Sciatic nerve (tissue), 2 donors: ENCODE measurements at places on chromosomes 11 and 22.

DNA sequence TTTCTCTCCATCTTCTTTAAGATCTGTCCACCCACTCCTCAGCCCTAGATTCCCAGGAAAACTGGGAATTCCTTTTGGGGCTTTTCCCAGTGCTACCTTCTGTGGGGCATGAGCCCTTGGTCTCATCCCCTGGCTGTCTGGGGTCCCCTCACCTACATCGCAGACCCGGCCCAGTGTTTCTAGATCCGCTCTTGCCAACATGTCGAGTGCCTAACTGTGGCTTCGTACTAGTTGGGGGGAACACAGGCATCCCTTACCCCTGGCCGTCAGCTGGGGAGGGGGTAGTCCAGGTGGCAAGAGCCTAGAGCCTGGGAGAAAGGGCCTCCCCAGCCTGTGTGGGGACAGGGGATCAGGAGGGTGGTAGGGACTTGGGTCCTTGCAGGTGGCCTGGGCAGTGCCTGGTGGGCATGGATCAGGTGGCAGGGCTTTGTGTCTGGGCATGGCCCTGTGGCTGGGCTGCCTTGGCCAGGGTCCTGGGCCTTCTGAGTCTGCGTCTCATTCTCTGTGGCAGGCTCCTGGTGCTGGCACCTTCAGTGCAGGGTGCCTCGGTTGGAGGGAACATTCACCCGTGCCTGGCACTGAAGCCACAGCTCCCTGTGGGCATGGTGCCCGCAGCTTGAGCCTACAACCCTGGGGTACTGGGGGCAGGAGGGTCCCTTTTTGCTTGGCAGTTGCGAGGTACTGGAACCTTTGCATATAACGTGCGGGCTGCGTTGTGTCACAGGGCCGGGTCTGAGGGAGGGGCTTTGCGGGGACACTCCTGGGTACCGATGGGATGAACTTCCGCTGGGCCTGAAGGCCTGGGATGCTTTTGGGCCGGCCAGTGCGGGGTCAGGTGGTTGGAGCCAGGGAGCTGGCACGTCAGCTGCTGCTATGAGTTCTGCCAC, 4.1 kb downstream of the KCNQ1 start:
- DNase-seq: no peak

DNA sequence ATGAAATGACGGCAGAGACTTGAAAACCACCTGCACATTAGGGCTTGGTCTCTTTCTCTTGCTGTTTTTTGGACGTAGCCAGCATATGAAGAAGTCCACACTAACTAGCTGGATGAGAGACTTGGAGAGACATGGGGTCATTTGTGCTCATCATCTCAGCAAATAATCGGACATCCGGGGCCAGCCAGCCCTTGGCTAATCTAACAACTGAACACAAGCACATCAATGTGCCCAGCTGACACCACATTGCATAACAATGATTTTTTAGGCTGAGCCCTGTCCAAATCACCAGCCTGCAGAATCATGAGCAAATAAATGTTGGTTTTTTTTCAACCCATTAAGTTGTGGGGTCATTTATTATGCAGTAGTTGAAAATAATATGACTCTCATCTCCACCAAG, 460.3 kb upstream of the LARGE1 start:
- DNase-seq: no peak

GRCh38 chr11:38384568-38384967, 1786.5 kb upstream of the RAG2 start:
- DNase-seq: no peak

GRCh38 chr22:27881421-27881820, 37.6 kb downstream of the PITPNB start:
- no peak for DNase-seq

DNA sequence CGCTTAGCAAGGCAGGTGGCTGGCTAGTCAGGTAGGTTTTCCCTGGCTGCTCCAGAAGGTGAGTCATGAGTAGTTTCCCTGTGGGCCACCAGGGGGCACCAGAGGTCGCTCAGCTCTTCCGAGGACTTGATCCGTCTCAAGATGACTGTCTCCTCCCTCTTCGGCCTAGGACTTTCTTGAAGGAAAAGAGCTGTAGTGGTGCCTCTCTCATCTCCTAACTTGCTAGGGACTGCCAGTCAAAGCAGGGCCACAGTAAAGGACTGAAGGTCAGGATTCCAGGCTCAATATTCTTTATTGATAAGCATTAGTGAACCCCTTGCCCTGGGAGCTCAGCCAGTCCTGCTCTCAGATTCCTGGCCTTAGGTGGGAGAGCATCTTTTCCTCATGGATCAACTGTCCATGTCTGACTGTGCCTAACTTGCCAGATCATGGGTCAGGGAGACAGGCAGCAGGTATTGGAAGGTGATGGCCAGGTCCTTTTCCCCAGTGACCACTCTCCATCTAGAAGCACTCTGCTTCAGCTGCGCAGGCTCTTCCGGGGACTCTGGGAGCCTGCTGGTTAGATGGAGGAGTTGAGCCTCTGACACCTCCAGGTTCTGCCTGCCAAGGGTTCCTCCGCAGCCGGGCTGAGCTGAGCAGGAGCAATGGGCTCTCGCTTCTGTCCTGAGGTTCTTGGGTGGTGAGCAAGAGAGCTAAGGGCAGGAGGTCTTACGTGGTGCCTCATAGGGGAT, 1.9 kb downstream of the POLD4 start:
- peak; percentile 77 for DNase-seq

DNA sequence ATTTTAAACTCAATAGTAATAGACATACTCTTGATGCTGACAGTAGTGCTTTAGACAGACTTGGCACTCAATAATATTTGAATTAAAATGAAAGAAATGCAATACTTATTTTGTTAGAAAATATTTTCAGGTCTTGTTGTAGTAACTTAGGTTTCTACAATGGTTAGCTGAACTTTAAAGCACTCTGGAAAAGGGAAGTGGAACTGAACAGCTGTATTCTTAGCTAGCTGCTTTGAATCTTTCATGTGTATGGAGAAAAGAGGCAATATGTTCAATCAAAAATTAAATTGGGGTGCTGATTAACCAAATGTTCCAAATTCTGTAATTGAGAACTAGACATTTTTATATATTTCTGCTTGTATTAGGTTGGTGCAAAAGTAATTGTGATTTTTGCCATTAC, 517.9 kb upstream of the RAG2 start:
- no peak for DNase-seq

DNA sequence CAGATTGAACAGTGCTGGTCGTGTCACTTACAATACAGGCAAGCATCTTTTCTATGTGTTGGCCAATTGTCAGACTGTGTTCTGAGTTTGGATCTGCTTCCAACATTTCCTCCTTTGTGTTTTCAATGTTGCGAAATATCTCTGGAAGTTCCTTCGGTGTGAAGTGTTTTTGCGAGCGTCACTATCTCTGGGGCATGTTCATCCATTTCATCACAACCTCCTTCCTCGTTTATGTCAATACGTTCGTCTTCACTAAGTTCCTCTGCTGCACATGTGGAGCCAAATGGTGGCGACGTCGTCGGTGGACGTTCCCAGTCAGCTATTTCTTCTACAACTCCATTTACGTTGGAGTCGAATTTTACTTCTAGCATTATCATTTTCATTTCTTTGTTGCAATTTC, 100.2 kb upstream of the LMO1 start:
- DNase-seq: no peak

DNA sequence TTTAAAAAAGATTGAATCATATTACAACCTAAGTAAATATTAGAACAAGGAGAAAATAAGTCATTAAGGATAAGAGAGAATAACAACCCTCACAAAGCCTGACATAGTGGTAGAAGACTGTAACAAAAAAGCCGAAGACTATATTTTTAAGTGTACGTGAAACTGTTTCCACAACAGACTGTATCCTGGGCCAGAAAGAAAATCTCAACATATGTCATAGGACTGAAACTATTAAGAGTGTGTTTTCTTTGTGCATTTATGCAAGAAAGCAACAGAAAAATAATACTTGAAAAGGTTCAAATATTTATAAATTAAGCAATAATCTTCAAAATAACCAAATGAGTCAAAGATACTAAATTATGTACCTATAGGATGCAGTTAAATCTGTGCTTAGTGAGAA, 309.8 kb downstream of the CASP12 start:
- DNase-seq: no peak

- DNase-seq: no peak
These were observed 139.0 kb downstream of the FCHSD2 start for GRCh38 chr11:73003088-73003487.

- no peak for DNase-seq
These were observed 50.1 kb downstream of the FBLN1 start for GRCh38 chr22:45552580-45553350.

- DNase-seq: no peak
These were observed 6.5 kb downstream of the POU2AF1 start for GRCh38 chr11:111372538-111372937.

- DNase-seq: no peak
These were observed 206.3 kb upstream of the BLID start for GRCh38 chr11:122322329-122322728.

- DNase-seq: no peak
These were observed 40.6 kb upstream of the GNB1L start for GRCh38 chr22:19895160-19895849.

- peak; percentile 58 for DNase-seq
These were observed 93.1 kb upstream of the FGF3 start for GRCh38 chr11:69912161-69912910.

DNA sequence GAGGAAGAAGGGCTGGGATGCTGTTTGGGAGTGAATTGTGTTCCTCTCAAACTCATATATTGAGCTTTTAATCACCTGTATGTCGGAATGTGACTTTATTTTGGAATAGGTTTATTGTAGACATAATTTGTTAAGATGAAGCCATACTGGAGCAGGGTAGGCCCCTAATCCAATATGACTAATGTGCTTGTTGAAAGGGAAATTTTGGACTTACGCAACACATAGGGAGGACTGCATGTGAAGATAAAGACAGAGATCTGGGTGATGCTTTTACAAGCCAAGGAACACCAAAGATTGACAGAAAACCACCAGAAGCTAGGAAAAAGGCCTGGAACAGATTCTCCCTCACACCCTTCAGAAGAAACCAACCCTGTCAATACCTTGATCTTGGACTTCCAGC, 43.2 kb upstream of the OVCH2 start:
- DNase-seq: no peak

DNA sequence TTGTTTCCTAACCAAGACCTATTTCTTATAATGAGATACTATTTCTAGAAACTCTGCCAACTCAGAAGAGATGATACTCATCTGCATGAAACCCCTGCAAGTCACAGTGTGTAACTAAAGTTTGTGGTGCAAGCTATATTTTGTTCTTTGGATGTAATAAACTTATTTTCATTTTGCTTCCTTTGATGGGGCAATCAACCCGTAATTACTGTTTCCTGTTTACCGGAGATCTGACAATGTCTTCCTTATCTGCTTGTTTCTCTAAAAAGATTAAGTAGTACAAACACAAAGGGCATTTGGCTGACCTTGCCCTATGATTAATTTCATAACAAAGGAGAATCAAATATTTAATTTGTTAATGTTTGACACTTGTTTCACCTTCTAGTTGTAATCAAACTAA, 846.6 kb upstream of the ANO3 start:
- no peak for DNase-seq

DNA sequence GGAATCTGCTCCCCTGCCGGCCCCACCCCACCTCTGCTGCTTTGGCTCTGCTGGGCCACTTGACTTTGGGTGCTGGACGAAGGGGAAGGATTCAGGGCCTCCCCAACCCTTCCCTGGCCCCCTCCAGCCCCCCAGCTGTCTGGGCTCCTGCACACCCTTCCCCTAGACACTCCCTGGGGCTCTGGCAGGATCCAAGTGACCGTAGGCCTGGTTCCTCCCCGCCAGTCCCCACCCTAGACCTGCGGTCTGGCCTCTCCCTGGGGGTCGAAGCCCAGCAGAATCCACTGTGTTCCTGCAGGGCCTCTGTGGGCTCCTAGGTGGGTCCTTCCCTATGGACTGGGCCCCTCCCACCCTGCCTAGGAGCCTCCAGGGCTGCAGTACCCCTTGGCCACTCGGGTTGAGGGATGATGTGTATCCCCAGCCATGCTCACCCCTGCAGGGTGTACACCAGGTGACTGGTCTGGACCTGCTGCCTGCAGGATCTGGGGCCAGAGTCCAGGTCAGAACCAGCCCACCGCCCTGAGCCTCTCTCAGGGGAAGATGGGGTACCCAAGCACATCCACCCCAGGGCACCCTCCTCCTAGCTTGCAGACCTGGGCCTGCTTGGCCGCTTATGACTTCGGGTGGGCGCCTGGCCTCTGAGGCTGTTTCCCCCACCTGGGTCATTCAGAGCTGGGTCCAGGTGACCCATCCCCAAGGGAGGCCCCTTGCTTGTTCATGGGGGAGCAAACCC, 5.6 kb downstream of the PIM3 start:
- peak; percentile 61 for DNase-seq

- no peak for DNase-seq
These were observed 75.9 kb downstream of the NECTIN1 start for GRCh38 chr11:119652907-119653659.

DNA sequence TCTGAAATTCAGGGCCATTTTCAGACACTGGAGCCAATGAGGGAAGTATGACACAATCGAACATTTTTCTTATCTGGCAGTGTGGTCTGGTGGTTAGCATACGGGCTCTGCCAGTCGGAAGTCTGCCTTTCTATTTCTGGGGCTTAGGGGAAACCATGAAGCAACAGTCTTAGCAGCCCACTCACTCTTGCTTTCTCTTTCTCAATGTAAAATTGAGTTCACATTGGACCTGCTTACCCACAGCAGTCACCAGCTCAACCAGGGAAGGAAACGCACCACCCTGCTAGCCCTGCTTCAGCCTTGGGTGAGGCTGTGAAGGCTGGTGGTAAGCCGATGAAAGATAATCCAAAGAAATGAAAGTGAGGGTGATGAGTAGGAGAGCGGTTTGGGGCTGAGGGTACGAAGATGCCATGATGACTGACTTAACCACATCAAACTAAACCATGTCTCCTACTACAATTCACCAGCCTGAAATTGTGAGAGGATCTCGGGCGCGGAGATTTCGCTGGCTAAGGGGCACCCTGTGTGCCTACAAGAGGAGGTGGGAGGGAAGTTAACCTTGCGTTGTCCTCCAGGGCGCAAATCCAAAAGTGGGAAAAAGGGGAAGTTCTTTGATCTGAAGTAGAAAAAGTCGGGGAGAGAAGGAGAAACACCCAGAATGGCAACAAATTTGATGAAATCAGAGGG, 2.0 kb upstream of the LMO2 start:
- DNase-seq: no peak

DNA sequence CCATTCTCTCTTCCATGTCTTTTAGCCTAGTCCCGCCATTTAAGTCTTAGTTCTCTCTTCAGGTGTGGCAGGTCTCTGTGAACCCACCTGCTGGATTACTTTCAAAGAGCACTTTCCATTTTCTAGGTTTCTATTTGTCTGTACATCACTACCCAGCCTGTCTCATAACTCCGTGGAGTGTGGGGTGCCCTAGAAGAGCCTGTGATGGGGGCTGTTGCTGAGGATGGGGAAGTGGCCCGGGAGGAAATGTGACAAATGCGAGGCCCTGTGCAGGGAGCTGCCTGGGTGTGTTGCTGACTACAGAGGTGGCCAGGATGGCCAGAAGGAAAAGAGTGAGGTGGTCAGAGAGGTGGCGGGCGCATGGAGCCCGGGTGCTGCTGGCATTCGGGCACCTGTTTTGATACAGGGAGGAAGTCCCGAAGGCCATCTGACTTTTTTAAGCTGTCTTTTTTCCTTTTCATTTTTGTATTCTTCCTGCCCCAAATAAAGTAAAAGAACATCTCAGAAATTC, 10.7 kb downstream of the DGCR8 start:
- no peak for DNase-seq
